Motor neuron (in vitro differentiated cells): ENCODE measurements at places on chromosomes 2 and 18.

DNA sequence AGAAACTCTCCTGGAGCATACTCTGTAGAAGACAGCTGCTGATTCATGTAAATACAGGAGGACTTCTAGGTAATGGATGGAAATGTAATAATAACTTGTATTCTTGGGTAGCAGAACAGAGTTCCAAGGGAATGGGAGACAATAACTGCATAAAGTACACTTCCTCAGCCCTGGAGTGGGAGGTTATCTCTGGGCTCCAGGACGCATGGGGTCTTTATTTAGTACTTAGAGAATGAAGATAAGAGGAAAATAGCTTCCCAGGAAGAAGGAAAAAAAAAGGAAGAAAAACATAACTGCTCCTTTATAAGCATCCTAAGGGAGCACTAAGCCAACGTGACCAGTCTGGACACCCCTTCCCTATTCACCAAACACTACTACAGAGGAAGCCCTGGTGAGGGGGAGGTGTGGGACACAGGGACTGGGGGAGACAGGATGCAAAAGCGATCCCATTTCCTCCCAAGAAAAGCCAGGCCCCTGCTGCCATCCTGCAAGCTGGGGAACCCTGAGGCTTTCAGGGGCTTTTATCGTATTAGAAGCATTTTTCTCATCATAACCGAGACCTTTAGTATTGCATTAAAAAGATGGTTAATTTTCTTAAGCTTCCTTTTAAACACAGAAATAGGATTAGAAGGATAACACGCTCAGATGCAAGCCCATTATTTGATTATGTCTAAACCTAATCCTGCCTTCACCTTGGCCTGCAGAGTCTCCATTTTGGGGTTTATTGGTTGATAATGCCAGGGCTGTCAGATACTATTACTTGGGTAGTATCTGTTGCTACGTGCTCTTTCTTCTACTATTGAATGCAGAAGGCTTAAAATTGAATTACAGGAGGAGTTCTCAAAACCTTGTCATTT lies 78.5 kb downstream of the KLF7 start:
- ATAC-seq = no peak

DNA sequence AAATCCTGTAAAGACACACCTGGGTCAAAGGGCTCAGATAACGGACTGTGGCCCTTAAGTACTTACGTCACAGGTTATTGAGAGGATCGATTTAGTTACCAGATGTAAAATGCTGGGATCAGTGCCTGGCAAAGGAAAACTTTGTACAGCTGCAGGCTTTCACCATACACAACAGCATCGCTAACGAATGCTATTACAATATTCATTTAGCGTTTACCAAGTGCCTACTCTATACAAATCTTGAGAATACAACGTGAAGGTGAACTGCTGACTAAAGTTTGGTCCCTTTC lies 619 bp upstream of the MSH6 start:
- ATAC-seq = no peak

- ATAC-seq = no peak
These were observed 119.8 kb downstream of the EIPR1 start for GRCh38 chr2:3257826-3258225.

- no peak for ATAC-seq
These were observed 166.2 kb upstream of the VRK2 start for GRCh38 chr2:57880446-57880845.

DNA sequence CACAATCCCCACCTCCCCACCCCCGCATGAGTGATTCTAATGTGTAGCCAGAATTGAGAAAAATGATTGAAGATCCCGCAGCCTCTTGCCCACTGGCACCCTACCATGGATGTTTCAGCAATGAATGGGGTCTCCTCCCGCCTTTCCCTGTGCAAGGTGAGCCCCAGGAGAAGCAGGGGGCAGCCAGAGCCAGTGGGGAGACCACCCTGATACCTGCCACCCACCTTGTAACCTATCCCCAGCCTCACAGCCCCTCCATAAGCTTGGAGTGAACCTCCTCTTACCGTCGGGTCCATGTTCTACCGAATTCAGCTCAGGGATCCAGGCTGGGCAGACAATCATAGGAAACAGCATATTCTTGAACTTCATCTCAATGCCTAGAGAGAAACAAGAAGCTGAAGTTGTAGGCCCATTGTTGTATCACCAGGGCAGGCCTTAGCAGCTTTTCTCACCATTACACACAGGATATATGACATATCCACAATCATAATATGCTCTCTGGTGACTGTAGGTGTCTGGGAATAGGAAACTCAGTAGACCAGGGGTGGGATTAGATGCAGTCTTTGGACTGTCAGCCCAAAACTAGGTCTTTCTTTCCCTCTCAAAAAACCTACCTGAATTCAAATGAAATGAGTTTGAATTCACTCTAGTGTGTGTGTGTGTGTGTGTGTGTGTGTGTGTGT lies 30.9 kb downstream of the XDH start:
- ATAC-seq = no peak

DNA sequence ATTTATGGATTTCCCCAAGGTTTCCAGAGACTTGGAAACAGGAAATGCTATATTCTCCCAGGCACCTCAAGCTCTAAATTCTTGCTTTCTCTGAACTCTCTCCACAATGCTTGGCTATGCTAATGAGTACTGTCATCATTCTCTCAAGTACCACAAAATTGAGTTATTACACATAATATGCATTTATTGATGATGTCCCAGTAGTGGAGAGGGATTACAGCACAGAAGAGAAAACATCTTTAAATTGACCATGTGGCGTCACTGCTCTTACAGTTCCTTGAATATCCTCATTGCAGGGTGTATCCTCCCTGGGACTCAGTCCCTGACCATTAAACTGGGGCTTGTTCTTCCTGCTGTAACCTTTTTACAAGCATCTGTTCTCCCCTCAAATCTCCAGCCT lies 681.1 kb upstream of the FANCL start:
- no peak for ATAC-seq

DNA sequence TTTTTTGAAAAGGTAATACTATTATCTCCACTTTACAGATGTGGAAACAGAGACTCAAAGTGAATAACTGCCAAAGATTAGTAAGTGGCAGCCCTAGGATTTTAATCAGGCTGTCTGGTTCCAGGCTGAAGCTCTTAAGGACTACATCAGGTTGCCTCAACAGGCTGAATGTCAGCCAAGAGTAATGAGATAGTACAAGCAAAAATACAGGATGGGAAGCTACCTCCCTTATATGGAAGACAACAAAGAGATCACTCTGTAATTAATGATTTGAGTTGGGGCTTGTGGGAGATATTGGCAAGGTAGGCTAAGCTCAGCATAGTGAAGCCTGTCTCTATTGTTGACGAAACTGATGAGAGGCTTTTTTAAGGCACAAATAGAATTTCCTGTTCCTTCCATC lies 323.1 kb downstream of the KCNJ3 start:
- peak; percentile 41 for ATAC-seq

- ATAC-seq = peak; percentile 61
These were observed 10.2 kb upstream of the THNSL2 start for GRCh38 chr2:88159955-88160415.

GRCh38 chr2:12649602-12650400 lies 66.9 kb upstream of the TRIB2 start:
- no peak for ATAC-seq

- ATAC-seq = no peak
These were observed 71.8 kb upstream of the HS6ST1 start for GRCh38 chr2:128390256-128390990.

DNA sequence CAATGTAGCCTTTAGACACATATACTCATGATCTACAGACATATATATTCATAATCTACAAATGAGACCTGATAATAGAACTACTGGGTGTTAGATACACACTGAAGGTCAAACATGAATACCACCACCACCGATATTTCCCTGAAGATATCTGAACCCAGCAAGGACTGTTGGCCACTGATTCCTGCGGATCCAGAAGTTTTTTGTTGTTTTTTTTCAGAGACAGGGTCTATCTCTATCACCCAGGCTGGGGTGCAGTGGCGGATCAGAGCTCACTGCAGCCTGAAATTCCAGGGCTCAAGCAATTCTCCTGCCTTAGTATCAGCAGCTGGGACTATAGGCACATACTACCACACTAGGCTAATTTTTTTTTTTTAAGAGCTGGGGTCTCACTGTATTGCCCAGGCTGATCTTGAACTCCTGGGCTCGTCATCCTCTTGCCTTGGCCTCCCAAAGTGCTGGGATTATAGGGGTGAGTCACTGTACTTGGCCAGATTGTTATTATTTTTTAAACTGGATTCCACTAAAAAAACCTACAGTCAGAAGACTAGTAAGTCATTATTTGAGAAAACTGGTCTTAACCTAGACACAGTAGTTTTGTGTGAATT lies 1.8 kb downstream of the METTL5 start:
- ATAC-seq = no peak

GRCh38 chr2:18455236-18455862 lies 105.1 kb downstream of the RDH14 start:
- no peak for ATAC-seq

- no peak for ATAC-seq
These were observed 67.8 kb downstream of the NXPH2 start for GRCh38 chr2:138712212-138712979.

GRCh38 chr18:56565046-56565445 lies 73.3 kb downstream of the TXNL1 start:
- ATAC-seq = no peak

DNA sequence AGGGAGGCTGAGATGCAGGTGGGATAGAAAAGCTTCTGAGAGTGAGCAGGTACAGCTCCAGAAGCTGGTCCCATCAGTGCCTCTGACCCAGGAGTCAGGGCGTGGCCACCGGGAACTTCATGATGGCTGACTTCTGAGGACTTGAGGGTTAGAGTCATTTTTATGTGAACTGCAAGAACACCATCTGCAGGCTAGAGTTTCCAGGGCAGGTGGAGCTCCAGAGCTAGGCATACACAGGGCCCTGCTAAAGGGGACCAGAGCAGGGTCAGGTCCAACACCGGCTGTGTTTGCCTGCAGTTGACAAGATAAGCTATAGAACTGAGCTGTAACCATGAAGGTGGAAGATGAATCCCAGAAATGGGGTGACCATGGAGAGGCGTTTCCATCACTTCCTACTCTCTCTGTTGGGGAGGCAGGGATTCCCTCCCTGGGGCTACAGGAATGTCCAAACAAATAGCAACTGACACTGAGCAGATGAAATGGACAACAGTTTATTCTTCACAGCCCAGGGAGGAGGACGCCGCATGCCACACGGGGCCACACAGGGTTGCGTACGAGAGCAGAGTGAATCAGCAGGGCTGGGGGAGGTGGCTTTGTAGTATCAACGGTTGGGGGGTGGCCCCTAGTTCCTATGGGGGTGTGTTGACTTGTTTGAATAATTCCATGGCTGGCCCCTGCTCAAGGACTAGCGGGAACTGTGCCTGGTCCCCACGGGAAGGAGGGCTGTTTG lies 77.6 kb upstream of the ZNF516 start:
- peak; percentile 51 for ATAC-seq

- ATAC-seq = no peak
These were observed 61.7 kb upstream of the RALBP1 start for GRCh38 chr18:9413576-9413975.

DNA sequence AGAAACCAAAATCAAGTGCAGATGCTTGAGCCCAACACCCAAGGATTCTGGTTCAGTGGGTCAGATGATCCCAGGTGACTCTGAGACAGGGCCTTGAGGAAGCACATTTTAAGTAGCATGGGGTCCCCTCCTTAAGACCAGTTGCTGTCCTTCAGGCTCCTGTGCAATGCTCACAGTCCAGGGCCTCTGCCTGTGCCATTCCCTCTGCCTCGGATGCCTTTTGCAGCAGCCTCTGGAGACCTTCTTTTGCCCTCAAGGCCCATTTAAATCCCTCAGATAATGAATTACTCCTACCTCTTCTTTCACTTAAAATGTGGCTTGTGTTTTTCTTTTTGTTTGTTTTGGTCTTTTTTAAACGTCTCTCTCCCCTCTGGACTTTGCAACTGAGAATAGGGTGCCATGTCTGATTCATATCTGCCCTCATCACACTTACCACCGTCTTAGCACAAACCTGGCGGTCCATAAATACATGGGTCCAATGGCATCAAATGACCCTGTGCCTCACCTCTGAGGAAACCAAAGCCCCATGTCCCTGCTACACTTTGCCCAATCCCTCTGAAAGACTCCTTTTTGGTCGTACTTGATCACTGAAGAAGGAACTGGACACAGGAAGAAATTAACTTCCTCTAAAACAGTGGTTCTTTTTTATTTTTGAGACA lies 14.2 kb downstream of the ACTG2 start:
- no peak for ATAC-seq

GRCh38 chr18:41244591-41245037 lies 710.4 kb upstream of the PIK3C3 start:
- peak; percentile 55 for ATAC-seq

GRCh38 chr2:69597105-69597504 lies 46.4 kb downstream of the AAK1 start:
- ATAC-seq = no peak

- no peak for ATAC-seq
These were observed 146.5 kb downstream of the COPS8 start for GRCh38 chr2:237232166-237232565.

DNA sequence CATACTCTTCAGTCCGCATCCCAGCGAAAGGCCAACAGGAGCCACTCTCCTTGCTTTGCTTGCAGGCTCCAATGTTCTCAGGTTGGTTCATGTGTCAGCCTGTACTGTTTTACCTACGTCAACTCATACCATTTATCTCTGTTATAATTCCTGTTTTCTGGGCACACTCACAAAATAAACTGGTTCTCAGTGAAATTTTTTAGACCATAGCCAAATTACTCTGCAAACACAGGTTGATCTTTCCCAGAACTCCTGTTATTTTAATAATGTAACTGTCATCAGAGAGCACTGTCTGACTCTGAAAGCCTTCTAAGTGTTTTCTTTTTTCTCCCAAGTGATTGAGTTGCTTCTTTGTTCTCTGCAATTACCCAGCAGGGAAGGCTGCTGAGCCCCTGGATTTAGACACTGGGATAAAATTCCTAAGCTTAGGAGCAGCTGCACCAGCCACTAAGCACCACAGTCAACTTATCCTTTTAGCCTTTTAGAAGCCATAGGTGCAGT lies 111.6 kb upstream of the PIEZO2 start:
- ATAC-seq = peak; percentile 27

DNA sequence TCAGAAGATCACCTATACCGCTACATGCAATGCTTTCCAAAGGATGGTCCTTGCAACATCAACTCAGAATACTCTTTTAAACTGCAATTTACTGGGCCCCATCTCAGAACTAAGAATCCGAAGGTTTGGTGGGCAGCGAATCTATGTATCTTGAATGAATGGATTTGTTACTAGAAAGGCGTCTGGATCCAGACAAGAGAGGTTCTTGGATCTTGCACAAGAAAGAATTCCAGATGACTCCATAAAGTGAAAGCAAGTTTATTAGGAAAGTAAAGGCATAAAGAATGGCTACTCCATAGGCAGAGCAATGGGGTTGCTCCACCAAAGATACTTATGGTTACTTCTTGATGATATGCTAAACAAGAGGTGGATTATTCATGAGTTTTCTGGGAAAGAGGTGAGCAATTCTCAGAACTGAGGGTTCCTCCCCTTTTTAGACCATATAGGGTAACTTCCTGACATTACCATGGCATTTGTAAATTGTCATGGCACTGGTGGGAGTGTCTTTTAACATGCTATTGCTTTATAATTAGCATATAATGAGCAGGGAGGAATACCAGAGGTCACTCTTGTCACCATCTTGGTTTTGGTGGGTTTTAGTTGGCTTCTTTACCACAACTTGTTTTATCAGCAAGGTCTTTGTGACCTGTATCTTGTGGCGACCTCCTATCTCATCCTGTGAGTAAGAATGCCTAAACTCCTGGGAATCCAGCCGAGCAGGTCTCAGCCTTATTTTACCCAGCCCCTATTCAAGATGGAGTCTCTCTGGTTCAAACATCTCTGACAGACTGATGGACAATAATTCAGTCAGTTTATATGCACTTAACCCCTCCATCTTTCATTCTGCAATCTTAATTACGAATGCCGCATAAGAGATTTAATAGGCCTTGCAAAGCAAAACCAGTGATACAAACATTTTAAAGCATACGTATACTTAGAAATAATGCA lies 7.5 kb upstream of the RMDN2 start:
- ATAC-seq = peak; percentile 72

GRCh38 chr2:216754336-216754735 lies 59.0 kb upstream of the IGFBP5 start:
- no peak for ATAC-seq
